ENCODE measurements at places on chromosomes 3 and 15.
A peak's percentile ranks its signal among the peaks of the same experiment; 100 is the strongest.

GRCh38 chr3:10883478-10884234, 67.6 kb downstream of the SLC6A11 start:
- no peak for DNase-seq

DNA sequence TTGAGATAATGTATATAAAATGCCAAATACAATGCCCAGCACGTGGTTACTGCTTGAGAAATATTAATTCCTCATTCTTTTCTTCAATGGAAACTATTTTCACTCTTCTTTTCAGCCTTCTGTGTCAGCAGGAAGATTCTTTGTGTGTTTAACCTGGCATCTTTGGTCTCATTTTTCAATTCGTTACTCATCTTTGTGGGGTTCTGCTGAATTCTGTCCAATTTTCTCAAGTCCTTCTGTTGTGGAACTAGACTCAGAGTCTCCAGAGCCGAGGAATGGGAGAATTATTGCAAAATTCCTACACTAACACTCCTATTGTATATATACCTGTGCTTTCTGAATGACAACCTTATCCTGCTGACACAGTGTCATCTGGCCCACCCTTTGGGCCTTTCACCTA, 96.8 kb upstream of the RGMA start:
- DNase-seq = no peak

DNA sequence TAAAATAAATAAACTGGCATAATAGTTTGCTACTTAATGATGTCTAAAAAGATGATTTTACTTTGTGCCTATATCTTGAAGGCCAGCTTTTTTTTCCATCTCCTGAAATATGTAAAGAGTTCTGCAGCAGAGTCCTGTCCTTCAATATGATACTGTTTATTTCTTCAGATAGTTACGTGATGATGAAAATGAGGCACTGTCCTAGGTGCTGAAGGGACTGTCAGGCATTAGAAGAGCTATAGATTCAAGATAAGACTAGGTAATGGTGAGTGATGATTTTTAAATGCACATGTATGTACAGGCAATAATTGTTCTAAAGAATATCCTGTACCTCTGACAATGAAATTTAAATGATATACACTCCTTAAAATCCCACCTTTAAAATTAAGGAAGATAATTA, 326.9 kb upstream of the DNAJC19 start:
- no peak for DNase-seq

DNA sequence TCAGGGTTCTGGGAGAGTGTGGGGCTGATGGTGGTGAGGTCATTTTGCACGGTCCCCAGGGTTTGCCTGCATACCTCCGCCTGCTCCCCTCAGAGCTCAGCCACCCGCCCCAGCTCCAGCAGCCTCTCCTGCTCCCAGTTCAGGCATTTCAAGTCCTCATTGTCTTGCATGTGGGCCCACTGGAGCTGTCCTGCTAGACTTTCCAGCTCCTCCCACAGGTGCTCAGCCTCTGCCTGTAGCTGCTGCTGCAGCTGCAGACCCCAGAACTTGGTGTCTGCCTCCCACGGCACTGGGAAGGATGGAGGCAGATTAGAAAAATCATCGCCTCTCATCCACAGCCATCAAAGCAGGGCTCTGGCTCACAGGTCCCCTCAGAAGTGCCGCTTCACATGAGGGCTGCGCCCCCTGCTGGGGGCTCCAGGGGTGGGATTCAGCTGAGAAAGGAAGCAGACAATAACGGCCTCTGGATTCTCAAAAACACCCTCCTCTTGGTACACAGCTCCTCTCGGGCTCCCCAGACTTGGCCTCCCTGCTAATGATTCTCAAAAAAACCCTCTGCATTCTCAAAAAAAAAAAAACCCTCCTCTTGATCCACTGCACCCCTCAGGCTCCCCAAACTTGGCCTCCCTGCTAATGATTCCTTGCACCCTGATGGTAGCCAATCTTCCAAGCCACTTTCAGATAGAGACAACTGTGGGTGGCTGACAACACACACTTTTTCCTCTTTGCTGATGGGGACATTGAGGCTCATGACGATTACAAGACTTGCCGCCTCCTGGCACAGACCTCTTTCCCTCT, 89.3 kb upstream of the C2CD4B start:
- DNase-seq = peak; percentile 88

GRCh38 chr3:56980798-56981390, 79.6 kb upstream of the SPATA12 start:
- peak; percentile 70 for DNase-seq

DNA sequence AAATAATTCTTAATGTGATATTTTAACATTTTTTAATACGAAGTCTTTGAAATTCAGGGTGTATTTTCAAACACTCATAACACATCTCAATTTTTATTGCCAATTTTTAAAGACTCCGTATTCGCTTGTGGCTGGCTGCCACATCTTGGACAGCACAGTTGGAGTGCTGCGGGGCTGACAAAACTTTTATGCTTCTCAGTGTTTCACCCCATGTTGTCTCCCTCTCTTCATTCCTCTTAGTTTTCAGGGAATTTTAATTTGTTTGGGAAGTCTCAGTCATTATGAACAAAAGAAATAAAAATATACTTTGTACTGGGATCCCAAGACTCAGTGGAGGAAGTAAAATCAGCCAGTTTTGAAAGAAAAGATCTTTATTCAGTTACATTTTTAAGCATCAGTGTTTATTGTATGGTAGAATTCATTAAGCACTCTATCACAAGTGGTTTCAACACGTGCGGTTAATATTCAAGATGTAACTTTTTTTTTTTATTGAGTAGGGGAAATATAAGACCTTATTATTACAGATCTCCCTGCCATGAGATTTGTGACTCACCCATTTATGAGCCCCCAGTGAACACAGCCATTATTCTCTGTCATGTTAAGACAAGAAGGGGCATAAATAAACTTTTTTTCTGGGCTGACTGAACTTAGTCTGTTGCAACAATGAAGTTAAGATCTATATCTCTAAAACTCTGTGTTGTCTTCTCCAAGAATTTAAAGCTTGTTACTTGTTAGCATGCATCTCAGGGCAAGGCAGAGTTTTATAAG, 26.8 kb downstream of the KAT2B start:
- DNase-seq = peak; percentile 74

DNA sequence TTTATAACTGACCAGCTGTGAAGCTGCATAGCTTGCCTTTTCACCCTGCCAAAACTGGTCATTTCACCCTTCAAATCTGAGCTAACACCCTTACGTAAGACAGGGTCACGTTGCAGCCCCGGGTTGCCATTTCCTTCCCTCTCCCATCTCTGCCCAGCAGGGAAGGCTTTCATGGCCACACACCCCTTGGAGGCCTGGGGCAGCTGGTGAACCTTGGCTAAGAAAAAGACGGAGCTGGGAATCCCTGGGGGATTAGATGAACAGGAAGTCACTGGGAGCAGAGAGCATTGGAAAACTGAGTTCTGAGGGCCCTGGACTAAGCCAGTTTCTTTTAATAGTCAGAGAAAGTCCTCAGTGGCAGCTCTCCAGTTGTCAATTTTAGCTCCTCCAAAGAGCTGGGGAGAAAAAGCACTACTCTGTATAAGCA, 67.8 kb downstream of the TTC23 start:
- peak; percentile 30 for DNase-seq

DNA sequence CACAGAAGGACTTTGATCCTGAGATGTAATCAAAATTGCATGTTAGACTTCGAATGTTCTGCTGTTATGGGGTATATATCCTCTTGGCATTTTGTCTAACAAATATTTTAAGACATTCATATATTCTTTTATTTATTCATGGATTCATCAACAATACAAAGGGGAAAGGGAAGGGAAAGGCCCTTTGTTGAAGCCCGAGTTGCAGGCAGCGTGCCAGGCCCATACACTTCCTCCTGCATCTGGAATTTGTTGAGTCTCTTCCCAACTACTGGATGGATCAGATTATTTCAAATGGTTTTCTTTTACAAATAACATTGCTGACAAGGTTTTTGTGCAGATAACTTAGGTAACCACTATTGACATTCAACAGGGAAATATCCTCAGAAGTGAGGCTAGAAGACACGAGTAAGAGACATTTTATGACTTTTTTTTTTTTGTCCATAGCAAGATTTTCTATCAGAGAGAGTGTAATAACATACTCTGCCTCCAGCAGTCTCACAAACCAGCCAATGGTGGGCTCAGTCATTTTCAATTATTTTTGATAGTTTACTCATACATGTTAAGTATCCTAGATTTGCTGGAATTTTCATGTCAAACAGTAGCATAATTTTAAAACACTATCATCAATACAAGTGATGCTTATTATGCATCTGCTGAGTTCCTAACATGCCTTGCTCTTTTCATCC, 94.3 kb downstream of the RPL39L start:
- peak; percentile 77 for DNase-seq

DNA sequence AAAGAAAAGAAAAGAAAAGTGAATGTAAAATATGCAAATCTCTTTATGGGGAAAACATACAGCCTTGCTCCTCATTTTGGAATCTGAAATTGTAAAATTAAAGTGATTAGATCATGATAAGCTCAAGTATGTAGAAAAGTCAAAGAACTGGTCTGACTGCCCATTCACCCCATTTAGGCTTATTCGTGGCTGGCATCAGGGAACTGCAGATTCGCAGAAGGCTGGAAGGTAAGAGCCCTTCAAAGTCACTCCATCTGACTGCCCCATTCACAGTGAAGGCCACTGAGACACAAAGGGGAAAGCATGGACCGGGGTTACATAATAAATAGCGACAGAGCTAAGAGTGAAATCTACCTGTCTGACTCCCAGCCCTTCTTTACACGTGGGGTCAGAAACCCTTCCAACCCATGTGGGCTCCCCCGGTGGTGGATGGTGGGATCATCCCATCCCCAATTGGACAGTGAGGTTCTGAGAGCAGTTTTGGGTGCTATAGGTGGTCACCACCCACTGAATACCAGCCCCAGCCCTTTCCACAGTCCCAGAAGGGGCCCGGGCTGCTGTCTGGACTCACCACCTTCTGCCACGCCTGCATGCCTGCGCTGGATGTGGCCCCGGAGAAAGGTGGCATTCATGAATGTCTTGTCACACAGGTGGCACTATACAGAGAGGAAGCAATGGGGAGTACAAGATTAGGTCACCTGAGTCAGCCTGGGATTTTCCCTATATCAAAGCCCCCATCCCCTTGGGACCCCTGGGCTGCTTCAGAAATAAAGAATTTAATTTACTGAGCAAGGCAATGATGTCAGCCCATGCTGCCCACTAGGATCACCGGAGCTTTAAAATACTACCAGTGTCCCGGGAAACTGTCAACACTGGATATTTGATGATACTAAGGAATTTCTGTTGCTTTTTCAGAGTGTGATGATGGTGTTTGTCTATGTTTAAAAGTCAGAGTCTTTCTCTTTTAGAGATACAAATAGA, 17.9 kb downstream of the DZIP1L start:
- DNase-seq = no peak

DNA sequence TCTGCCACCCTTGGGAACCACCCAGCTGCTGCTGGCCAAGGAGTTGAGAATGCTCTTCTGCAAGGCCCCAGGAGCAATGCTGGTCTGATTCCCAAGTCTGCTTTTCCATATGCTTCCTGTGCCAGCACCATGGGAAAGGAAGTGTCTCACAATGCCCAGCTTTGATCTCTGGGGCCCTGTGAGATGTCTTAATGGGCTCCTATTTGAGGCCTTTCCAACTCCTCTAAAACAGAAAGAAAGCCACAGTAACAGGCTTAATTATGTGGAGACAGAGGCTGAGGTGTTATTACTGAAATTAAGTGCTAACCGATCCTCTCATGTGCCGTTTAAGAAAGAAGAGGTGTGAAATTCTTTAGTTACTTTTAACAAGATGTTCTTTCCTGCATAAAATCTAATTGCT, 4.5 kb downstream of the EOGT start:
- no peak for DNase-seq

GRCh38 chr15:87522997-87523396, 733.5 kb downstream of the NTRK3 start:
- no peak for DNase-seq

DNA sequence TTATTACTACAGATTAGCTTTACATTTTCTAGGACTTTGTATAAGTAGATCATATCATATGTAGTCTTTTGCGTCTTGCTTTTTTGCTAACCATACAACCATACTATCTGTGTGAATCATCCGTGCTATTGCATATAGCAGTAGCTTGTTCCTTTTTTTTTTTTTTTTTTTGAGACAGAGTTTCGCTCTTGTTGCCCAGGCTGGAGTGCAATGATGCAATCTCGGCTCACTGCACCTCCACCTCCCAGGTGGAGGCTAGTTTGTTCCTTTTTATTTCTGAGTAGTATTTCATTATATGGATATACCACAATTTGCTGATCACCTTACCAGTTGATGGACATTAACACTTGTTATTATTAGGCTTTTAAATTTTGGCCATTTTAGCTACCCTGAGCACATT, 54.5 kb upstream of the TBL1XR1 start:
- DNase-seq = no peak

DNA sequence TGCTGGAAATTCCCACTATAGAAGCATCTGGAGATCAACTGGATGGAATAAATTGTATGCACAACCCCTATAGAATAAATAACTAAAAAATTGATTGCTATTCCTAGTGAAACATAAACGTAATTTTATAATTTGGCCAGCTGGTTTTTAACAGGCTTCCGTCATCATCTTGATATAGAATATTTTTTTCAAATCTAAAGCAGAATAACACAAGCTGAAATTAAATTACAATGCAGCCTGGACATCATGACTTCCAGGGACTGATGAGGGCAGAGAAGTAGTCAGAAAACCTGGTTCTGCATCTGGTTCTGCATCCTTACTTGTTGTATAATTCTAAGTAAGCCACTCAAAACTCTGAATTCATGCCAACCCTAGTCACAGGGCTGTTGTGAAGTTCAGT, 146.1 kb downstream of the MEX3B start:
- DNase-seq = no peak

- peak; percentile 95 for DNase-seq
Observed at GRCh38 chr3:48694610-48695392, 9.1 kb upstream of the NCKIPSD start.

GRCh38 chr3:77815467-77815866, 775.6 kb downstream of the ROBO2 start:
- no peak for DNase-seq

DNA sequence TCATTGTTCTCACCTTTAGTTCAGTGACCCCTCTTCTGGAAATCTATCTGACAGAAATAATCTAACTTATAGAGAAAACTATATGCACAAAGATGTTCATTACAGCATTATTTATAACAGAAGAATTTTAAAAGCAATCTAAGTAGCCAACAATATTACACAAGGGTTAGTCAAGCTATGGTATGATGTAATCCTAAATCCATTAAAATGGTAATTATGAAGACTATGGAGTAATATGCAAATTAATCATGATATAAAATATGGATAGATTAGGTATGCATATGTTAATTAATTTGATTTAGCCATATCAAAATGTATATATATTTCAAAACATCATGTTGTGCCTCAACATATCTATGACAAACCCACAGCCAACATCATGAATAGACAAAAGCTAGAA, 17.7 kb upstream of the HERC1 start:
- no peak for DNase-seq

DNA sequence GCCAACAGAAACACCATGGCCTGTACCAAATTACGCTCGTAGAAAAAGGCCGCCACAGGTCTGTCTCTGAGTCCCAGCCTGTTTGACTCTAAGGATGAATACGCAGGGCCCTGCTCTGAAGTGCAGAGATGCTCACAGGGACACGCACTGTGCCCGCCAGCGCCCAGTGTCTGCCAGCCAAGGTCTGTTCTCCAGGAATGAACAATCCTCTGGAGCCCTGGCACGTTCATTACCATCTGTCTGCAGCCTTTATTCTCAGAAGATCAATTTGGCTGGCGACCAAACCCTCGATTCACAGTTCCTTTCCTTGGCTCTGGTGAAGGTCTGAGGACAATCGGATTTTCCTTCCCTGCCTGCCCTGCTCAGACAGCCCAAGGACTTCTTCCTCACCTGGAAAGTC, 66.3 kb downstream of the NIPA2 start:
- no peak for DNase-seq

GRCh38 chr3:179045719-179046402, 25.7 kb downstream of the ZMAT3 start:
- DNase-seq = no peak

GRCh38 chr15:45180201-45180600, 7.6 kb downstream of the SHF start:
- no peak for DNase-seq

All from right cardiac atrium (tissue), 5 donors.